ENCODE measurements at places on chromosomes 3 and 15. TPM values are rescaled to one million over a fixed set of nuclear protein-coding genes. Genes with fewer than 3 reads are reported as not detected.

- H3K4me1 ChIP-seq, result peaks cover 18% of the 10 kb centered on the region
- H3K36me3 ChIP-seq, result no peaks in the 10 kb centered on the region
- no peak overlapping the region for H3K27ac ChIP-seq
- H3K4me3 ChIP-seq, result no peak overlapping the region
- no peak for DNase-seq
- H3K27me3 ChIP-seq, result no peaks in the 10 kb centered on the region
These were observed 77.8 kb downstream of the B3GNT5 start for GRCh38 chr3:183330881-183331280.

The PLA2G4D gene
- not detected for total RNA-seq

- no peaks in the 10 kb centered on the region for H3K27me3 ChIP-seq
- H3K4me1 ChIP-seq, result peaks cover 13% of the 10 kb centered on the region
- DNase-seq, result no peak
These were observed 9.7 kb downstream of the TRPM7 start for GRCh38 chr15:50676799-50677483.

GRCh38 chr3:88321363-88322050, 171.7 kb downstream of the C3orf38 start:
- no peak for DNase-seq
- no peaks in the 10 kb centered on the region for H3K4me1 ChIP-seq
- H3K4me3 ChIP-seq, result no peak overlapping the region

- H3K4me3 ChIP-seq, result no peak overlapping the region
- H3K36me3 ChIP-seq, result no peaks in the 10 kb centered on the region
- no peak for DNase-seq
- peaks cover 3% of the 10 kb centered on the region for H3K4me1 ChIP-seq
- peaks cover 45% of the 10 kb centered on the region for H3K27me3 ChIP-seq
These were observed 9.1 kb upstream of the PPM1L start for GRCh38 chr3:160746976-160747375.

GRCh38 chr3:31312400-31312799, 220.3 kb upstream of the STT3B start:
- DNase-seq, result no peak
- no peaks in the 10 kb centered on the region for H3K27me3 ChIP-seq
- H3K4me3 ChIP-seq, result no peak overlapping the region

The TUSC7 gene
- total RNA-seq, result not detected

The SLC6A6 gene
- total RNA-seq, result 55.8 TPM
